Stimulated activated CD8-positive, alpha-beta memory T cell treated with anti-CD3 and anti-CD28 coated beads, Interleukin-15, amount 100 ng/mL, for 4 hours (primary cell): ENCODE measurements at places on chromosomes 4 and X.

DNA sequence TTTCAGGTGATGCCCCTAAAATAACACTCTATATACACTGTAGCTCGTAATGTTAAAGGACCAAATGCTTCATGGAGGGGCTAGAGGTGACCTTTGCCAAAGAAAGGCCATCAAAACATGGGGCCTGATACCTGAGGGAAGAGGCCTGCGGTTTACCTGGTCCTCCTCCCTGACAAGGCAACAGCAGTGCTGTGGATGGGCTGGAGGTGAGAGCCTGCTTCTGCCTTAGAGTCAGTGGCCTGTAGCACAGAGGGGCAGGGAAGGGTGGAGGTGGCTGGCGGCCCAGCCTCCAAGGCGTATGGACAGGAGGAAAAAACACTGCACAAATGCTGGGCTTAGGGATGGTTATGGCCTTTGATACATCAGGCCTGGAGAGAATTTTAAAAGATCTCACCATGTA, 137.8 kb upstream of the USP38 start:
- no peak for DNase-seq

- DNase-seq: no peak
These were observed 165.3 kb upstream of the FTHL17 start for GRCh38 chrX:31237189-31237588.

DNA sequence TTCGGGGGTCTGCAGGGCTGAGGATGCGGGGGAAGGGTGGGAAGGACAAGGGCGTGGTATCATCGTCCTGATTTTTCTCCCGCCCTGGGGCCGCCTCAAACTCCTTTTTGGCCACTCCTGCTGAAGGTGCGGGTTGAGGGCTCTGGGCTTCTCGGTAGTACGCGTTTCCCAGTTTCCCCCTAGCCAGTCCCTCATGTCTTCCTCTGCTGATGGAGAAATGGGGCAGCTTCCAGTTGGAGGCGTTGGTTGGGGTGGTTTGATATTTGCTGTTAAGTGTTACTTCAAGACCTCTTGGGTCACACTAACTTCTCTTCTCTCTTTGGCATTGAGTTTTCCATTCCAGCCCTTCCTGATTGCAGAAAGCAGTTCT, 482 bp downstream of the GSTCD start:
- no peak for DNase-seq

- no peak for DNase-seq
These were observed 1112.5 kb downstream of the TECRL start for GRCh38 chr4:63296773-63297172.

- no peak for DNase-seq
These were observed 157.7 kb downstream of the CCNG2 start for GRCh38 chr4:77314697-77315096.

GRCh38 chr4:173091362-173091761, 77.2 kb upstream of the GALNT7 start:
- no peak for DNase-seq

GRCh38 chr4:170672381-170672965, 582.7 kb upstream of the AADAT start:
- DNase-seq: no peak

- DNase-seq: no peak
These were observed 155.8 kb downstream of the ARAP2 start for GRCh38 chr4:36088542-36088941.

DNA sequence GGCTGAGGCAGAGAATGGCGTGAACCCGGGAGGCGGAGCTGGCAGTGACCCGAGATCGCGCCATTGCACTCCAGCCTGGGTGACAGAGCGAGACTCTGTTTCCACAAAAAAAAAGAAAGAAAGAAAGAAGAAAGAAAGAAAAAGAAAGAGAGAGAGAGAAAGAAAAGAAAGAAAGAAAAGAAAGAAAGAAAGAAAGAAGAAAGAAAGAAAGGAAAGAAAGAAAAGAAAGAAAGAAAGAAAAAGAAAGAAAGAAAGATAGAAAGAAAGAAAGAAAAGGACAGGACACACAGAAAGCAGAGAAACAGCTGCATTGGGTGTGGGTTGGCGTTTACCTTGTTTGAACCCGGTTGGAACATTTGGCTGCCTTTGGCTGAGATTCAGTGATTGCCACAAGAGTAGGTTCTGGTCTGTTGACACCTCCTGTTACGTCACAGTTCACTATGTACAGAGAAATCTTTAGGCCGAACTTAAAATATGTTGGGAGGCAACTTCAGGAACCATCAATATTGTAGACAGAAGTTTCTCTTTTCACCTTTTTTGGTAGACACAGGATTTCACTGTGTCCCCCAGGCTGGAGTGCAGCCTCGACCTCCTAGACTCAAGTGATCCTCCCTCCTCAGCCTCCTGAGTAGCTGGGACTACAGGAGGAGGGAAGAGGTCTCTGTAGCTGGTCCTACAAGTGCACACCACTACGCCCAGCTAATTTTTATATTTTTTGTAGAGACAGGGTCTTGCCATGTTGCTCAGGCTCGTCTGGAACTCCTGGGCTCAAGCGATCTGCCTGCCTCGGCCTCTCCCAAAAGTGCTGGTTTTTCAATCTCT, 16.3 kb upstream of the PLCXD1 start:
- no peak for DNase-seq

- no peak for DNase-seq
These were observed 133.2 kb upstream of the ANXA3 start for GRCh38 chr4:78418406-78418805.

DNA sequence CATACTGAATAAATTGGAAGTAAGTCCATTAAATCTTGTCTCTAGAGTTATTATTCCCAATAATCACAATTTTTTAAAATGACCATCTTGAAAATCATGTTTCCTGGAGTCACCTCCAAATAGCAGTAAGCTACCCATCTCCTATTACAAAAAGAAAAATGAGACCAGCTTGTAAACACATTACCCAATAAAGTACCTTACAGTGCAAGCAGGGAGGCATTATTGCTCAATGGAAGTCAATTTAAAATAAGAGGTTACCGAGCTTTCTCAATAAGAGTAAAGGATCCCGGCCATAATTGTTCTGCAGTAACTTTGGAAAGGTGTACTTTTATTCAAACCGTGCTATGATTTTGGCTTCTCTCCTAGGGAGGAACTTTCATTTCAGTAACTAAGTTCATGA, 78.0 kb downstream of the DMD start:
- no peak for DNase-seq

GRCh38 chr4:168634276-168634802, 137.5 kb downstream of the PALLD start:
- DNase-seq: no peak

DNA sequence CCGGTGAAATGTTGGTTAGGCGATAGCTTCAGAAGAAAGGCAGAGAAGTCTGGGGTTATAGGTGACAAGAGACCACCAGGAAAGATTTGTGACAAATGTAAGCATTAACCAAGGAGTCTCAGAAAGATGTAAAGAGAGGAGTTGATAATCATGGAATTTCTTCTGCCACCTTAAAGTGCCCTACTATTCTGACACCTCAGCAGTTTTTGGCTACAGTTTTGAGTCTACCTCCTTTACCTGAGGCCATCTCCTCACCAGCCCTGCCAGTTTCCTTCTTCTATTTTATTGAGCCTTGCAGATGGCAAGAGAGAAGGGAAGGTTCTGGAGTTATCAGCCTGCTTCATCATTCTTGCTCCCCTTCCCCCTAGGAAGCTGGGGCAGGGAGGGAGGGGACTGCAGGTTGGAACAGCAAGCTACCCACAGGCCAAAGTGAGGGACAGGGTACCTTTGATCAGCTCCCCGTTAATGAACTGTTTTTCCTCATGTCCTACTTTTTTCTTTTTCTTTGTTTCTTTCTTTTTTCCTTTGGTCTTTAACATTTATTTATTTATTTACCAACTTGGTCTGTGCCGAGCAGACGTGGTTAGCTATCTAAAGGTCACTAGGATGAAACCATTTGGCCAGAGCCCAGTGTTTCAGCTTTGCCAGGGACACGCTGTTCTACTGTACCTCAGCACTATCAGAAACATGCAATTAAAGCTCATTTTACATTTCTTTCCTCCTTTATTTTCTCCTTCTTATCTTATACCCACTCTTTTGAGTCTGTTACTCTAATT, 438.7 kb upstream of the AR start:
- DNase-seq: no peak

GRCh38 chr4:159015841-159016240, 87.0 kb upstream of the RAPGEF2 start:
- DNase-seq: no peak

GRCh38 chrX:123961268-123962005, at the start of gene STAG2:
Gene STAG2 (plus strand): TSS chrX:123961706. CDS start chrX:124022628, 60,922 bp downstream.
- peak; percentile 26 for DNase-seq

DNA sequence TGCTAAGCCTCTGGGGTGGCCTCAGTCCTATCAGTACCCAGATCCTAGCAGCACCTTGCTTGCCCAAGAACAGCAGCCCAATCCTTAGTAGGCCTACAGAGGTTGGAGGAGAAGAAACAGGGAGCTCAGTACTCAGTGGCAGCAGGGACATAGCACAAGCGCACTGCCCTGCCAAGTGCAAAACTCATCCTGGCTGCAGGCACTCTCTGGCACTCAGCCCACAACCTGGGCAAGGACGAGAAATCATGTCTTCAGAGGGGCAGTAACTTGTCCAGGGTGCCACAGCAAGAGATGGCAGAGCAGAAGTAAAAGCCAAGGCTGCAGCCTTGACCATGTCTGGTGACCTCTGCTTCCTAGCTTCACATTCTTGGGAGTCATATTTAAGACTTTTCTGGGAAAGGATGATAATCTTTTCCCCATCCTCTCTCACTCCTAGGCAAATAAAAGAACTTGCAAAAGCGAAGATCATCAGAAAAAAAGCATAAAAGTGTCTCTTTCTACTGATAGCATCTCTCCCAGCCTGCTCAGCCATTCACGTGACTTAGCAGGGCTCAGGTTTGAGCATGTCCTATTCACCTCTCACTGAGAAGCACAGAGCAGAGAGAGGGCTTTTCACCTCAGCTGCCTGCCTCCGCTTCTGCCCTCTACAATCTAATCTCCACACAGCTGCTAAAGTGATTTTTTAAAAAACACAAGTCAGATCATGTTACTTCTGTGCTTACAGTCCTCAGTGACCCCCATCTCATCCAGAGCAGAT, 37.2 kb upstream of the MAGEA4 start:
- DNase-seq: no peak

GRCh38 chr4:13527192-13527980, 16.9 kb downstream of the NKX3-2 start:
- DNase-seq: no peak

GRCh38 chr4:82842593-82842992, 44.0 kb upstream of the SCD5 start:
- DNase-seq: no peak

DNA sequence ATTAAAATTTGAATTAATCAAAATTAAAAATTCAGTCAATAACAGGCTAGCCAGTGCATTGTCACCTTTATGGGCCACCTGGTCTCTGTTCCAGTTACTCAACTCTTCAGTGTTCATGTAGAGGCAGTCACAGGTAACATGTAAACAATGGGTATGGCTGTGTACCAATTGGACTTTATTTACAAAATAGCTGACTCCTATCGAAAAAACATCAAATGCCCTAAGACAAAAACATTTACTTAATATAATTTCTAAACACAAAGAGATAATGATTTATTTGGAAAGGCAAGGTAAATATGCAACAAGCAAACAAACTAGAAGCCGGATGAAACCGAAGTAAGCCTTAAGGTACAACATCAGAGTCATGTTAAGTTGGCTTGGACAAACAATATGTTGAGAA, 8.8 kb downstream of the TMEM150C start:
- DNase-seq: no peak

DNA sequence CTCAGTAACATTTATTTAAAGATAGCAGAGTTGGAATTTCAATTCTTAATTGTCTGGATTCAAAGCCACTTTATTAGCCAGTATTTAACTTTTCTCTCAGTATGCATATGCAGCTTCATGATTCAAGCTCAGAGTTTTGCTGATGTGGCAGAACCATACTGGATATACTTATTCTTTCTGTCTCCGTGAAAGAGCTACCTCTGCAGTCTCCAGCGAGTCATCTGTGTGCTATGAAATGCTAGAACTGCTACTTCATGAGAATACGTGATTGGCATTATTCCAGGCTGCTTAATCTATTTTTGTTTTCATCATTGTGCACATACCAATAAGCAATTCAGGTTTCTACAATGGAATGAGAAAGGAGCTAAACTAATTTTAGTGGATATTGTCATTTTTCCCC, 743.7 kb downstream of the C4orf33 start:
- DNase-seq: no peak

DNA sequence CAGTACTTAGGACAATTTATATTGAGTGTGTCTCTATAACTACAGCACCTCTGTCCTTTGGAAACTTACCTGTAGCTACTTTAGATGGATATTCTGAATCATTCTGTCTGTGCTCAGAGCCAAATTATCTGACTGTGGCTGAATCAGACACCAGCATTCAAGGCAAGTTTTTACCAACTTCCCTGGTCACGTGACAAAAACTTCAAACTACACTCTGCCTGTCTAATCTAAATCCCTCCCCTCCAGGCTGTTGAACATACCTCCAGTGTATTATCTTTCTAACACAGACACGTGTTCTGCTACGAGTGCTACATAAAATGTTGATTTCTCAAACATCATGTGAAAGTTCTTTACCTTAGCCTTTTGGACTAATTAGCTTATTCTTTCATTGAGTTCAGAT, 641.2 kb upstream of the CPEB2 start:
- no peak for DNase-seq

DNA sequence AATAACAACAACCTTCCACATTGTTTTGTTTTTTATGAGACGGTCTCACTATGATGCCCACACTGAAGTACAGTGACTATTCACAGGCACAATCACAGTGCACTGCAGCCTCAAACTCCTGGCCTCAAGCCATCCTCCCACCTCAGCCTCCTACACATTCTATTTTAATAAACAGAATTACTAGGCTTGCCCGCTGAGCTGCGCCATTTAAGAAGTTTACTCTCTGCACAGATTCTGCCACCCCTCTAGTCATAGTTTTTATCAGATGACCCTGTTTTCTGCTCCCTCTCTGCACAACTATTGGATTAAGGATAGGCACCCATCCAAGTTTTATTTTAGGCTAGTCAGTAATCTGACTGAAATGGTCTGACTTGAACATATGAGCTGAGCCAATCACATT, 11.3 kb upstream of the COX18 start:
- no peak for DNase-seq

DNA sequence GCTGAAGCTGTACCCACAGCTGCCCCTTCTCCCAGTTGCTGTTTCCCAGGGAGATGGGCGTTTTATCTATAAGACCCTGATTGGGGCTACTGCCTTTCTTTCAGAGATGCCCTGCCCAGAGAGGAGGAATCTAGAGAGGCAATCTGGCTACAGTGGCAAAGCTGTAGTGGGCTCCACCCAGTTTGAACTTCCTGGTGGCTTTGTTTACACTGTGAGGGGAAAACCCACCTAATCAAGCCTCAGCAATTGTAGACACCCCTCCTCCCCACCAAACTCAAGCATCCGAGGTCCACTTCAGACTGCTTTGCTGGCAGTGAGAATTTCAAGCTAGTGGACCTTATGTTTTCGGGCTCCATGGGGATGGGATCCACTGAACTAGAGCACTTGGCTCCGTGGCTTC, 240.4 kb upstream of the AFF2 start:
- DNase-seq: no peak
